Hypothalamus (tissue), 51 donors: ENCODE measurements at places on chromosomes 4 and X.

GRCh38 chrX:71067089-71067488 is 1.0 kb downstream of the SNX12 start:
- DNase-seq, result no peak

GRCh38 chrX:6026429-6026828 is 202.2 kb downstream of the NLGN4X start:
- no peak for DNase-seq

DNA sequence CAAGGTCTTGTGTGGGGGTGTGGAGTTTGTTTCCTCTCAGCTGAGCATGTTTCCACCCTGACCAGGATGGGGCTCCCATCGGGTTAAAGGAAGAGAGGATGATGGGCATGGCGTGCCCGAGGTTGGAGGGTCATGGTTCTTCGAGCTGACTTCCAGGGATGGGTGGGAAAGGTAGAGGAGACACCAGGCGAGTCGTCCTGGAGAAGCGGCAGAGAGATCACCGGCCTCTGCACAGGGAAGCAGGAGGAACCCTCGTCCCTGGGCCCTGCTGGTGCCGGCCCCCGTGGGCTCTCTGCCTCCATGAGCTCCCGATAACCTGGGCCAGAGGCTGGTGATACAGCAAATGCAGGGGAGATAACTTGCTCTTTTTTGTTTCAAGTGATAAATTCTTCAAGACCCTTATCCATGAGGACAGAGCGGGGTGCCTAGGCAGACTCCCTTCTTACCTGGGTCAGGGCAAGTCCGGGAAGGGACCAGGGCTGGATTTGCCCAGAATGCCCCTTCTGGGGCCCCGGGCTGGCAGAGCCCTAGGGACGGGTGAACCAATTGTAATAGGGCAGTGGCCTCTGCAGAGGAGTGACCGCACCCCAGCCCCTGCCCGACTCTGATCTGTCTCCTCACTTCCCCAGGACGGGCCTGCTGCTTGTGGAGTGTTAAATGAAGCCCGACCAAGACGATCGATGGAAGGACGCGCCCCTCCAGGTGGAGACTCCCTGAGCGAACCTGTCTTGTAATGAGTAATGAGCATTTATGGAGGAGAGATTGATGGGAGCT is 63.0 kb downstream of the CPZ start:
- DNase-seq, result no peak

DNA sequence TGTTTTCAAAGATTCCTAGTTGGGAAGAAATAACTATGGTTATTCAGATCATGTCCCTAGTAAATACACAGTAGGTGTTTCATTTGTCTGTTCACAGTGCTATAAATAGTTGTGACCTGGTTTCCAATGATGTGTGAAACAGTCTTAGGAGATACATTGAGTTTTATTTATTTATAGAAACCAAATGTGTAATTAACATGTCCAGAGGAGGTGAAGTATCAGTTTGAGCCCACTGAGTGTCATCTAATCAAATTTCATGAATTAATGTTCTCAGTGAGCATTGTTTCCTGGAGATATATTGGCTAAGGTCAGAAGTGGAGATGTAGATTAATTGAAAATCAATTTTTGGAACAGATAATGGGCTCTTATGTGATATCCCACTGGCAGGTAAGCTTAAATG is 996.3 kb downstream of the FSTL5 start:
- no peak for DNase-seq

DNA sequence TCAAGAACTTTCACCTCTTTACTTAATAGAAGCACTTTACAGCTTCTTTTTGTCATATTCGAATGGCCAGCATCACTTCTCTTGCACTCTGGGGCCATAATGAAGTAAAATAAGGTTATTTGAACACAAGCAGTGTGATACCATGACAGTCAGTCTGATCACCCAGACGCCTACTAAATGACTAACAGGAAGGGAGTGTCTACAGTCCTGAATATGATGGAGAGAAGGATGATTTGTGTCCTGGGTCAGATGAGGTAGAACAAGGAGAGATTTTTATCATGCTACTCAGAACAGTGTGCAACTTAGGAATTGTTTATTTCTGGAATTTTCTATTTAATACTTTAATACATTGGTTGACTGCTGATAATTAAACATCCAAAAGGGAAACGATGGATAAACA is 284.2 kb upstream of the F9 start:
- no peak for DNase-seq

GRCh38 chrX:48492293-48492910 is 16.4 kb upstream of the PORCN start:
- no peak for DNase-seq

- DNase-seq, result no peak
Observed at GRCh38 chr4:69522554-69522953, 26.8 kb upstream of the UGT2B4 start.

GRCh38 chrX:153592966-153593688 is 5.8 kb downstream of the CCNQ start:
- no peak for DNase-seq

DNA sequence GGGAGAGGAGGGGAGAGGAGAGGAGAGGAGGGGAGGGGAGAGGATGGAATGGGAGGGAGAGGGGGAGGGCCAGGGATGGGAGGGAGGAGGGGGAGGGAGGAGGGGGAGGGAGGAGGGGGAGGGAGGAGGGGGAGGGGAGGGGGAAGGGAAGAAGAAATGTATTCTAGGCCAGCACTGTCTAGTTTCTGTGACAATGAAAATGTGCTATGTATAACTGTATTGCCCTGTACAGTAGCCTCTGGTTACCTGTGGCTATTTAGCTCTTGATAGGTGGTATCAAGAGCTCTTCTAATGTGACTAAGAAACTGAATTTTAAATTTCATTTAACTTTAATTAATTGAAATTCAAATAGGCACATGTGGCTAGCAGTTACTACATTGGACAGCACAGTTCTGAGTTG is 143.1 kb downstream of the BTC start:
- no peak for DNase-seq

DNA sequence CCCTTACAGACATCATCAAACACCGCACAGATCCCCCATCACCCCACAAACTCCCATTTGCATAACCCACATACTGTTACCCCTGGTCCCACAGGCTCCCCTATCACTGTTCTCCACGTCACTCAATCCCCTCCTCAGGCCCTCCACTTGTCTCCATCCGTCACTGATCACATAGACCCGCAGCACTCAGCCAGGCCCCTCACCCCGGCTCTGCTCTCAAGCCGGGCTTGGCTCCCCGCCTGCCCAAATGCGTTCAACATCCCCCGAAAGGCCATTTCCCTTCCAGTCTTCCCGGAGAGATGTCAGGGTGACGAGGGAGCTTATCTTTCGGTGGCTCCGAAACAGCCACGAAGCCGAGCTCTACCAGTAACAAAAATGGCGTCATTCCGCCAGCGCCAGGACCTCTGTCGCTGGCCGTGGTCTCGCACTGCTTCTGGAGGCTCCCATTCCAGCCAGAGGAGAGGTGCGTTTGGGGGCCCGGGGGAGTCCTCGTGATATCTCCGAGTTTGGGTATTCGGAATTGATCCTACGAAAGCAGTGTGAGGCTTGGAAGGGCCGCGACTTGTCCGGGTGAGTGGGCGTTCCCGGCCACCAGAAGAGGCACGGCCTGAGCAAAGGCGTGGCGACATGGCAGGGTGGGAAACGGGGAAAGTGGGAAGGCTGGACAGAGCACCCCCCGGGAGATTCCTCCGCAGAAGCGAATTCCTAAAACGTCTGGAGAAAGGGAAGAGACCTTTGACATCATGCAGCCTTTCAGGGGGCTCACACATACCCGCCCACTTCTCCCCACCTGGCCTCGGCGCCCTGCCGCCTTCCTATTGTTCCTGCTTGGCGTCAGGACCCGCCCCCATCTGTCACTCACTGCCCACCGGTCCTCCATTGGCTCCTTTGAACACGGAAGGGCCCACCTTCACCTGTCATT is at the start of gene ZNF630:
ZNF630 (minus strand) TSS at position 577 of the 922 bp plus-strand sequence. CDS start 4,754 bp downstream, outside the sequence.
- peak; percentile 22 for DNase-seq

DNA sequence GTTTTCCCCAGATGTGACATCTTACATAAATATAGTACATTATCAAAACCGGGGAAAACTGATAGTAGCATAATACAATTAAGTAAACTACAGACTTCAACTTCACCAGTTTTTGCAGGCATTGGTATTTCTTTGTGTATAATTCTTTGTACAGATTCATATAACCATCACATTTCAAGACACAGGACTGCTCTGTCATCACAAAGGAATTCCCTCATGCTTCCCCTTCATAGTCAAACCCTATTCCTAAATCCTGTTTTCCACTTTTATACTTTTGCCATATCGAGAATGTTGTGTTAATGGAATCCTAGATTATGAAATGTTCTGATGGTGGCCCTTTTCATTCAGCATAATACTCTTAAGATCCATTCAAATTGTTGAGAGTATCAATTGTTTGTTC is 36.0 kb downstream of the STIM2 start:
- DNase-seq, result no peak

DNA sequence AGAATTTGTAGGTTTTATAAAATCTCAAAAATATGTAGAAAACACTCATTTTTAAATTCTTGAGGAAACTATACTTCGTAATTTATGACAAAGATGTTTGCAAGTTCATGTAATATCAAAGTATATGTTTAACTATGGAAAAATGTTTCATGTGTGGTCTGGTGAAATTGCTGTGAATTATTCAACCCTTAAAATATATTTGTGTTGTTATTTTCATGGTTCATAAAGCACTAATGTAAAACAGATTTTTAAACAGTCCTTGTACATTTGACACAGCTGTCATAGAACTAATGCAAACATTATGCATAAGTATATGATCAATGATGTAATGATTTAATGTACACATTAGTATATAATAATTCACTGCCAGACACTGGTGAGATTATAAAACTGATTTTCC is 83.1 kb upstream of the ARSJ start:
- DNase-seq, result no peak
